ENCODE measurements at places on chromosomes 7 and 10.

GRCh38 chr10:110398419-110399105 lies 93.8 kb upstream of the SMNDC1 start:
- no peak for DNase-seq

DNA sequence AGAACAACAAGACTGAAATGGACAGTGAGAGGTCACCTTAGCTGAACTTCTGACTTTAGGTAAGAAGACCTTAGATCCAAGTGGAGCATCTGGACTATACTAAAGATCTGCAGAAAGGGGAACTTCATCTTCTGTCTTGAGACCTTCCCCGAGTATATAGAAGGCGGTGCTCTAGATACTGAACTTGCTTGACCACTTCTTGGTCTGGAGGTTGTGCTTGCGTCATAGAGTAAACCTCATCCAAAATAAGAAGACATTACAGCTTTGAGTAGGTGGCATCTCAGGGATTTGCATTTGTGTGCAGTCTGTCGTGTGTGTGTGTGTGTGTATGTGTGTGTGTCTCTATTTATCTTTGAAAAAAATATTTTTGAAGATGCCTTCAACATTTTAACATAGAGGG lies 157.5 kb downstream of the CHN2 start:
- DNase-seq = no peak

GRCh38 chr7:41219276-41219675 lies 483.6 kb downstream of the INHBA start:
- DNase-seq = no peak

- DNase-seq = no peak
Measured at GRCh38 chr10:87942884-87943527, 79.6 kb downstream of the PTEN start.

- no peak for DNase-seq
Measured at GRCh38 chr10:99981581-99982199, 28.1 kb downstream of the DNMBP start.

DNA sequence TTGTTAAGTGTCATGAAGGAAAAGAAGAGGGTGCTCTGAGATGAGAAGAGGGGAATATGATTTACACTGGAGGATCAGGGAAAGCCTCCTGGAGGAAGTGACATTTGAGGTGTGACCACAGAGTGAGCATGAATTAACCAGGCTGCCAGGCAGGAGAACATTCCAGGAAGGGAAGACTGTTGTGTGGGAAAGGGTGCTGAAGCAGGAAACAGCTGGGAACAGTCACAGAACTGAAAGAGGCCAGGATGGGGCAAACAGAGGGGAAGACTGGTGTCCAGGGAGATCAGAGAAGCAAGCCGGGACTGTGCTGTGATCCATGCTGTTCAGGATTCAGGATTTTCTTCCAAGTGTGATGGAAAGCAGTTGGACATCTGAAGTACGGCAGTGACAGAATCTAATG lies 14.9 kb downstream of the HIPK2 start:
- DNase-seq = no peak

DNA sequence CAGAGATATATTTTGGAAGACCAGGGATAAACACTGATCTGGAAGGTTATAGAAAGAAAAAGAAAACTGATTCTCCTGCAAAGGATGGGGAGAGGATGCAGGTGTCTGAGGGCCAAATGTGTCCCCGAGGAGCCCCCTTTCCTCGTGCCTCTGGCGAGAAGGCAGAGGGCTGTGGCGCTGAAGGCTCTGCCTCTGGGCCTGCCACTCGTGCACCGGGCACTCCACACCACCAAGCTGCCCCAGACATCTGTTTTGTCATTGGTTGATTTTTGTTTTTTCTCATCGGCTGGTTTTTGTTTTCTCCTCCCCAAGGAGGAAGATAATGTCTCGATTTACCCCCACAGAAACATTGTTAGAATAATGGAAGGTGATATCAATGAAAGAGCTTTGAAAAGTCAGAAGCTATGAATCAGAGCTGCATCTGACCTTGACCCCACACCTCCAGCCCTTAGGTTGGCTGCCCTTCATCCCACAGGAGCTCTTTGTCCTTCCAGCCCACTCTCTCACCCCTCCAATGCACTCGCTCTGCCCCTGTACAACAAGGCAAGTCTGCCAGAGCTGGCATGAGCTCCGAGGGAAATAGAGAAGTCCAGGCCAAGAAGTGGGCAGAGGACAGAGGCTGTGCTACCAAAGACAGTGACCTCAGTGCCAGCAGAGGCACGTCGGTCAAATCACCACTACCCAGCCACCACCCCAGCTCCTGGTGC lies 124.8 kb downstream of the TCERG1L start:
- DNase-seq = no peak

- DNase-seq = no peak
Measured at GRCh38 chr7:73971322-73971703, 56.7 kb upstream of the ELN start.

GRCh38 chr10:12841426-12841825 lies 160.1 kb downstream of the CCDC3 start:
- no peak for DNase-seq

DNA sequence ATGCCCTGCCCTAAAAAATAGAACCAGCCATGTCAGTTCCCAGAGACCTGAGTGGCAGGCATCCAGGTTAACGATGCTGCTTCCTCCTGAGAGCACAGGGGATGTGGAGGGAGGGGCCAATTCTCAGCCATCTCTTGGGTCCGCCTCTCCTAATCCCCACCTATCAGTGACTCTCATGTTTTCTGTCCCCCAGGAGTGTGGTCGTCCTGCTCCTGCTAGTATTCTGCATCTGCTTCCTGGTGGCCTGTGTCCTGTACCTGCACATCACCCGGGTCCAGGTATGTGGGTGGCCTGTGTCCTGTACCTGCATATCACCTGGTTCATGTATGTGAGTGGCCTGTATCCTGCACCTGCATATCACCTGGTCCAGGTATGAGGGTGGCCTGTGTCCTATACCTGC lies 105.3 kb downstream of the ADCY1 start:
- DNase-seq = no peak

DNA sequence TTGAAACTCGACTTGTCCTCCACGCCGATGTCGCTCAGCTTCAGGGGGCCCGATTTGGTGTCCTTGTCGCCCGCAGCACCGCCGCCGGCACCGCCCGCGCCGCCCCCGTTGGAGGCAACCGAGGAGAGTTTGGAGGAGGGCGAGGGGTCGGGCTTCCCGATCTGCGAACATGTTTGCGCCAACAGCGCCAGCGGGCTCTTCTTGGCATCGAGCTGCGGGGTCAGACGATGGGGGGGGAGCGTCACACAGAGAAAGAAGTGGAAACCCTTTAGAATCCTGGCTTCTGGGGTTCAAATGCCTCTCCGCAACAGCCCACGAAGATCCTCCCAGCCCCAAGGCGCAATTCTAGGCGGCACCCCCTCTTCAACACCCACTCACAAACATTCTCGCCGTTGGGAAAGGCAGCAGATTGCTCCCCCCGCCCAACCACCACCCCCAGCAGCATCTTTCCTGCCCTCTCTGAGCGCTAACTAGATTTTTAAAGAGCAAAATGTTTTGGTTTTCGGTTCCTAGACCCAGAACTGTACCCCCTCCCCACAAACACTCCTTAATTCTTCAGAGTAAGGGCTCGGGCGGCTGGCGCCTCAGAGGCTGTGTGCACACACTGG lies 1.3 kb downstream of the ZNF503 start:
- DNase-seq = no peak

DNA sequence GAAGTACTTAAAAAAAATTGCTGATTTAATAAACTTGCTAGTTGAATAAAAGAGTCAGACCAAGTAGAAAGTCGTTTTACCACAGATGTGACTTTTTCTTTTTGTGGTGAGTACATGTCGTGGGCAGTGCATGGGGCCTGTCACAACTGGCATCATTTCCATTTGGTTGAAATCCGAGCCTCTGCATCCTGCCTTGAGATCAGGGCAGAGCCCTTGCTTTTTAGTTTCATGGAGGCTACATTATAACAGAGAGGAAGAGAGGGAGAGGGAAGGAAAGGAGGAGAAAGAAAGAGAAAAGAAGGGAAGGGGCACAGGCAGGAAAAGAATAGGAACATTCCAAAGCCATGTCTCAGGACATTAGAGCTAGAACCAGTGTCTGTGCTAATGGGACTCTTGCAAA lies 20.4 kb upstream of the INSYN2A start:
- DNase-seq = no peak

GRCh38 chr7:99791667-99792369 lies 7.8 kb upstream of the CYP3A4 start:
- DNase-seq = no peak

GRCh38 chr7:134548877-134549276 lies at the start of gene AKR1B15:
AKR1B15 (plus strand) TSS chr7:134549110; CDS start chr7:134564620, 15,510 bp downstream.
- no peak for DNase-seq

DNA sequence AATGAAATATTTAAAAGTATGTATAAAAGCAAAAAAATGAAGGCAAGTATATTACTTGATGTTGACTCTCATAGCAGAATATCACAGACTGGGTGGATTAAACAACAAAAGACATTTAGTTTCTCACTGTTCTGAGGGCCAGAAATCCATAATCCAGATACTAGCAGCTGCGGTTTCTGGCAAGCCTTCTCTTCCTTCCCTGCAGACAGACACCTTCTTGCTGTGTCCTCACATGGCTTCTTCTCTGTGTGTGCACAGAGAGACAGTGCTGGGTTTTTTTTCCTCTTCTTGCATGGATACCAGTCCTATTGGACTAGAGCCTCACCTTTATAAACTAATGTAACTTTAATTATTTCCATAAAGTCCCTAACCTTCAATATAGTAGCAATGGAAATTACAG lies 127.9 kb upstream of the AKR1E2 start:
- no peak for DNase-seq

GRCh38 chr10:81502677-81503359 lies 372.2 kb upstream of the NRG3 start:
- DNase-seq = no peak

DNA sequence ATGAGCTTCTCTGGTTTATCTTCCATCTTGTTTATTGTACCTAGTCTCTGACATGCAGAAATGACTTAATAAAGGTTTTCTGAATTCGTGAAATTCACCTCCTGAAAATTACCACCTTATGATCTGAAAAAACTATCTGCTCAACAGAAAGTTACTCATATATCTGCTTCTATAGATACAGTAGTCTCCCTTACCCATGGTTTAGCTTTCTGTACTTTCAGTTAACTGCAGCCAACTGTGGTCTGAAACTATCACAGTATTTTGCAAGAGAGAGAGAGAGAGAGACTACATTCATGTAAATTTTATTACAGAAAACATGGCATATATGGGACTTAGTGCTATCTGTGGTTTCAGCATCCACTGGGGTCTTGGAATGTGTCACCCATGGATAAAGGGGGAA lies 909.0 kb upstream of the C7orf33 start:
- DNase-seq = no peak

DNA sequence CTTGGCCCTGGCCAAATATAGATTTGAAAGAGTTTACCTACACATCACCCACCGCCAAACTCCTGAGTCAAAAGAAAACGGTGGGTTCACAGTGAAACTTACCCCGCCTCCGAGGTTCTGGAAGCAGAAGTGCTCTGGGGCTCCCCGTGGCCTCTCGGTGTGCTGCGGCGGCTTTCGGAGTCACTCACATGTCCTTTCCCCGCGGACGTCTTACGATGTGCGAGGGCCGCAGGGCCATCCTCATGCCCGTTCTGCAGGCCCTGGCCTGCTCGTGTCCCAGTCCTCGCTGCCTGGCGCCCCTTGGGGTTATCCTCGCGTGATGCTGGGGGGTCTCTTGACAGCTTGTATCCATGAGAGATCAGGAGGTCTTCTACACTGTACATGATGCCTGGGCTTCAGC lies 12.0 kb downstream of the JCAD start:
- DNase-seq = no peak

- DNase-seq = no peak
Measured at GRCh38 chr7:51545131-51545530, 228.5 kb upstream of the COBL start.

DNA sequence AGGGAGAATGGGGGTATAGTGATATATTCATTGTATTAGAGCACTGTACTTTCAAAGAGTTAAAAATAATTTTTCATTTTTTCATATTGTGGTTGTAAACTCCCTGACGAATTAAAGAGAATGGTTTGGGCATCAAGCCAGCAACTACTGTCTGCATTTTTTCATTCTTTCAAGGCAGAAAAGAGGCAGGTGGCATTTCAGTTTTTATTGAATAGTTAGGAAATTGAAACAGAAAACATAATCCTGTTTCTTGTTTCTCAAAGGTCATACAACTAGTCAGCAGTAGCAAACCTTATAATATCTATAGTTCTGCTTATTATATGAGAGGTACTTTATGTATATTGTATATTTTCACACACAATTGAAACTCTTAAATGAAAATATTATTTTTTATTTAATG lies 303.9 kb upstream of the KCND2 start:
- no peak for DNase-seq

GRCh38 chr7:135240441-135240840 lies 6.8 kb downstream of the STRA8 start:
- no peak for DNase-seq

GRCh38 chr10:26843736-26844135 lies 17.0 kb downstream of the ABI1 start:
- DNase-seq = no peak

- no peak for DNase-seq
Measured at GRCh38 chr7:149883452-149883861, 9.7 kb downstream of the ATP6V0E2 start.

DNA sequence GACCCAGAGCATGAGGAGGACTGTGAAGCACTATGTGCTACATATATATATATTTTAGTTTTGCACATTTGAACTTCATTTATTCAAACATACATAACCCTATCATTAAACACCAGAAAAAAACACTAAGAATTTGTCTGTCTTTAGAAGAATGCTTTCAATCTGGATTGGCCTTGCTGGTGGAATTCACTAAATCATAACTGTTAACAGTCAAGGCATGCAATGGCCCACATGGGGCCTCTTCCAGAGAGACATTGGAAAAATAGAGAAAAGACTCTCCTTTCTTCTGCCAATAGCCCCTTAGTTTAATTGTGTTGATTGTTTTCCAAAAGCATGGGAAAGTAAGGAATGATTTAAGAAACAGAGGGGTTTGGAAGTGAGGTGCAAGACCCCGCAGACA lies 77.9 kb downstream of the MRPL32 start:
- DNase-seq = no peak

DNA sequence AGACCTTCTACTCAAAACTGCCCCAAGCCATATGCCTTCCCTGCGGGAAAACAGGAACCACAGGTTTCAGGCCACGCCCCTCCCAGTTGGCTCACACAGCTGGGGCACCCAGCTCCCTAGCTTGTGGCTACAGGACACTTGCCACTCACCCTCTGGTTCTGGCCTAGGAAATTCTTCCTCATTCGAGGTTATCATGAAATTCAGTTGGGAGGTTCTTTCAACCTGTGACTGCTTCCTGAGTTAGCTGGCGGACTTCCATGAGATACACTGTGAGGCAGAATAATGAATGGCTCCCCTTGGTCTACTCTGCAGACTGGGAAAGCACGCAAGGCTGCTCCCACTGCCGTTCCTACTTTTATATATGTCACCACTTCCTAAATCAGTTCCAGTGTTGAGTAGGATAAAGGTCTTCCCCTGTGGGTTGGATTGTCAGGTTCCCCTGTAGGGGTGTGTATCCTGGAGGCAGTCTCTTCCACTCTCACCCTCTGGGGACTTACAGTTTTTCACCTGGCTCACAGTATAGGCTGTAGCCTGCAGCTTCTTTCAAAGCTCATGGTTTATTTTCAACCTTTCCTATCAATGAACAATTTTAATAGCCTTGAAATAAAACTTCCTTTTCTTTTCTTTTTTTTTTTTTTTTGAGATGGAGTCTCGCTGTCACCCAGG lies 37.0 kb downstream of the GPR22 start:
- DNase-seq = no peak
